ENCODE measurements at places on chromosomes 2 and 18. TPM values are rescaled to one million over a fixed set of nuclear protein-coding genes. Genes with fewer than 3 reads are reported as not detected.
A peak's percentile ranks its signal among the peaks of the same experiment; 100 is the strongest.

DNA sequence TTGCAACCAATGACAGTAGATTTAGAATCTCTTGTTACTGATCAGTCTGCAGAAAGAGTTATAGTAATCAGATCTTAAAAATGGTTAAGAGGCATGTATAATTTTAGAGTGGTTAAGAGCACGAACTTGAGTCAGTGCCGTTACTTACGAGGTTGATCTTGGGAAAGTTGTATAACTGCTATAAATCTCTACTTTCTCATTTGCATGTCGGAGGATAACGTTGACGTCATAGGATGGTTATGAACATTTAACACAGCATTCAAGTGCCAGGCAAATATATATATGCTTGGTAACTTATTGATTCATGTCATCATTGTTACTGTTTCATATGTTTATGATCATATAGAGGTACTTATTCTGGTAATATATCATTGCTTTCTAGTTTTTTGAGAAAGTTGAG is 146.2 kb downstream of the ARHGAP28 start:
- H3K4me3 ChIP-seq = no peak overlapping the region
- DNase-seq = no peak
- H3K27me3 ChIP-seq = no peaks in the 10 kb centered on the region

DNA sequence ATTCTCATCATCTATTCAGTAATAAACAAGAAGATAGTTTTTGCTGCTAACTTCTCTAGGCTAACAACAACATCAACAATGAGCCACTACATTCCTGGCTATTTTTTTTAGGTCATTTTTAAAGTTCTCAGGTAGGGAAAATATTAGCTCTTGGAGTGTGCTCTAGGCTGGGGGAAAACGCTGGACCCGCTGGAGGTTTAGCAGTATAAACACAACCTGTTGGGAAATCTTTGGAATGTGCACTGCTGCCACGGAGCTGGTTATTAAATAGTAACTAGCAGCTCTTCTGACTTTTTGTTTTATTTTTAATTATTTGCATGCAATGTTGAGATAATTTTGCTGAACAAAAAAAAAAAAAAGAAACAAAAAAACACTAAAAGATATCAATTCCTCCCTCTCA is 892.1 kb upstream of the ACVR2A start:
- no peak overlapping the region for H3K4me3 ChIP-seq
- H3K27me3 ChIP-seq = no peaks in the 10 kb centered on the region
- no peak overlapping the region for H3K27ac ChIP-seq
- no peak for DNase-seq
- H3K4me1 ChIP-seq = no peaks in the 10 kb centered on the region

Gene FAP
- total RNA-seq = 1.3 TPM

DNA sequence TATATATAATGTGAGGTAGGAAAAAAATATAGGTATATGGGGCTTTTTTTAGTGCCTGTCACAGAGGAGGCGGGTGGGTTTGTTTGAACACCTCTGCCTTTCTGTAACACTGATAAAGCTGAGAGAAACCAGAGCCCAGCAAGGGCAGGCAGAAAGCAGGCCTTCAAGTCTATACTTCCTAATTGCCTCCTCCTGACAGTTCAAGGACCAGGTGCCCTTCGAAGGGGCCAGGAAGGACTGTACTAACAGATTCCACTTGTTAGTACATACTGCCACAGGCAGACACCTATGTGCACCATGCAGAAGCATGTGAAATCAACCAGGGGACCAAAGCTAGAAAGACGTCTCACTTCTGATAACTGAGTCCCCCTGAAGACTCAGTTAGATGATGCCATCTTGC is 13.8 kb downstream of the SLC1A4 start:
- no peak for DNase-seq
- H3K27me3 ChIP-seq = no peaks in the 10 kb centered on the region
- H3K27ac ChIP-seq = no peak overlapping the region
- H3K4me1 ChIP-seq = peaks cover 9% of the 10 kb centered on the region
- no peak overlapping the region for H3K4me3 ChIP-seq

- no peak overlapping the region for H3K27ac ChIP-seq
- H3K27me3 ChIP-seq = no peaks in the 10 kb centered on the region
- no peak for DNase-seq
- H3K36me3 ChIP-seq = no peaks in the 10 kb centered on the region
- peaks cover 44% of the 10 kb centered on the region for H3K4me1 ChIP-seq
- H3K4me3 ChIP-seq = no peak overlapping the region
These were observed 47.7 kb upstream of the EHBP1 start for GRCh38 chr2:62657783-62658182.

DNA sequence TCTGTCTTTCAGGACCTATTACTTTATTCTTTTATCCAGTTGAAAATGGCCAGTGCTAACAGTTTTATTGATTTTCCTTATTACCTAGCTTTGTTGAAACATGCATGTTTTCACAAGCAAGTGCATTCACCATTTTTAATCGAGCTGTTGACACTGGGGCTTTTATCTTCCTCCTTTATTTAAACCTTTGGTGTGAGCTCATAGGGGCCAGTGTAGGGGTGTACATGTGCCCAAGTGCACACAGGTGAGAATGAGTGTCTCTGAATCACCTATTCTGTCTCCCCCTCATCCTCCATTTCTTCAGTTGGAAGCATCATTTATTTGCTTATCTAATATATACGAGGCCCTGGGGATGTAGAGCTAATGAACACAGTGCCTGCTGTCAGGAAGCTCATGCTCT is 199.1 kb downstream of the PRKCE start:
- H3K27me3 ChIP-seq = no peaks in the 10 kb centered on the region
- H3K36me3 ChIP-seq = no peaks in the 10 kb centered on the region
- H3K4me1 ChIP-seq = peaks cover 18% of the 10 kb centered on the region
- H3K27ac ChIP-seq = no peak overlapping the region
- H3K4me3 ChIP-seq = no peak overlapping the region

DNA sequence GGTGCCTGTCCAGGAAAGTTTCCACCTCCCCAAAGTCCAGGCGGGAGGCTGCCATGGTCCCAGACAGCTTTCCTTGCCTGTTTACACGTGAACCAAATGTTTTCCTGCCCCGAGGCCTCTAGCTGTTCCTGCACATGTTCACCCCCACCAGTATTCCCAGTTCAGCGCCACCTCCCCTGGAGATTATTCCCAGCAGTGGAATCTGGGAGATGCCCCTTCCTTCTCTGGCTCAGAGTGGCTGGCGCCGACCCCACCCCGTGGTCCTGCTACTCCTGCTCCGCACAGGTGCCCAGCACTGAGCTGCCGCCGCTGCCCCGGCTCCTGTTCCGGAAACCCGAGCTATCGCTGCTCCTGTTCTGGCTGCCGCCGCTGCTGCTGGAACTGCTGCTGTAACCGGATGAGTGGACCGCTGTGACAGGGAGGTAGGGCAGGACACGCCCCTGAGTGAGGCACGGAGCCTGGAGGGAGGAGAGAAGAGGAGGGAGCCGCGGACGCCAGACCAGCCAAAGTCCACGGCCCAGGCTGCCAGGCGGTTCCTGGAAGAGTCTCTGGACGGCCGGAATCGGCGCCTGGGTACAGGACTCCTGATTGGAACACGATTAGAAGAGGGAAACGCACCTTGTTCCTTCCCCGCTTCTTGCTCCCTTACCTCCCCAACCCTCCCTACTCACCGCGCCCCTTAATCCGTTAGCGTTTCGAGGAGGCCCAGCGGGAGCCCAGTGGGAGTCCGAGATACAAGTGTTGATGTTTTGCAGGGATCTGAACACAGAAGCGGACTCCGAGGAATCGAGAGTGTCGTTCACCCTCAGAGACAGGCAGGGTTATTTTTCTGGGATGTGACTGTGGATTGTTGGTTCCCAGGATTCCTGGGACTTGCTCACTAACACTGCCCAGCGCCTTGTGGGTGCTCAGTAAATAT is at the start of gene PDE11A:
Gene PDE11A (minus strand): TSS at position 395 of the 919 bp plus-strand sequence. CDS start 340 bp downstream, at position 55.
- H3K36me3 ChIP-seq = no peaks in the 10 kb centered on the region
- H3K4me3 ChIP-seq = peak within 1 kb of the TSS; percentile 19
- H3K27ac ChIP-seq = no peak within 1 kb of the TSS
- no peak for DNase-seq
- no peaks in the 10 kb centered on the region for H3K4me1 ChIP-seq

GRCh38 chr2:130388221-130388907 is 32.5 kb downstream of the PTPN18 start:
- H3K36me3 ChIP-seq = no peaks in the 10 kb centered on the region
- no peak for DNase-seq
- H3K27me3 ChIP-seq = no peaks in the 10 kb centered on the region
- H3K27ac ChIP-seq = peak overlapping the region; percentile 47

DNA sequence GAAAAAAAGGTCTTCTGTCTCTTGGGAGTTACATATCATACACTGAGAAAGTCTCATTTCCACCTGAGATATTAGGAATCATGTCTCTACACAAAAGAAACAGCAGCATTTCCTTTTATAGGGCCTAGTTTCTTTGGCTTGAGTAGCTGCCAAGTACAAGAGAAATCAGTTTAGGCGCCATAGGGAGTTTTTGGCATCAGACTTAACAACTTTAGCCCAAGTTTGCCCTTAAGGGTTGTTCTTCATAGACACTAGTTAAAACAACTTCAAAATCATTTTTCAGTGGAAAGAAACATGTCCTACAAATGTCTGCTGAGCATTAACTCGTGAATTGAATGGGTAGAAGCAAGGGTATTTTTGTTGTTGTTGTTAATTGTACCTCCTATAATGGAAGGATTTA is 587.0 kb upstream of the DSEL start:
- H3K27ac ChIP-seq = no peak overlapping the region
- H3K27me3 ChIP-seq = no peaks in the 10 kb centered on the region
- no peaks in the 10 kb centered on the region for H3K36me3 ChIP-seq
- DNase-seq = no peak

Gene UGT1A10
- 45.0 TPM for total RNA-seq

Gene FAM228A
- total RNA-seq = 0.19 TPM

DNA sequence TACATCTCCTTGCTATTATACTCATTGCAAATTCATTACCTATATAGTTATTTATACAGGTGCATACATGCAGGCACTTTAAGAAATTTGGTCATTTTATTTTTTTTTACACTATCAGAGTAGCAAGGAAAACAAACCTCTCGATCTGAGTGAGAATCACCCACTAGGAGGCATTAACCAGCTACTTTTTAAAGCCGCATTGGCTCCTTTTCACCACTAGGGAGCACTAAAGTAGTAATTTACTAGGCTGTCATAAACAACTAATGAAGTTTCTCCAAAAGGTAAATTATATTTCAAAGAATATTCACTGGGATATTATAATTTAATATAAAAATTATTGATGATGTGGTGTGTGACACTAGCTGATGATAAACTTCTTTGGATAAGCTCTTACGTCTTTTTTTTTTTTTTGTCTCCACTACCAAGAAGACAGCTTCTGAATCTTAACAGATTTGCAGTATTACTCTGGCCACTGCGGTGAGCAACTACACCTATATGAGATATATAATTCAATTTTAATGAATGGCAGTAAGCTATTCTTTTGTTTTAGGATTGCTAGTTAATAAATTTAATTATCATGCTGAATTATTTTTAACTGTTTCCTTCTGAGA is 101.9 kb downstream of the NOL4 start:
- no peak for DNase-seq
- no peaks in the 10 kb centered on the region for H3K4me1 ChIP-seq

Gene CAPN14
- total RNA-seq = 124 TPM

- no peak overlapping the region for H3K27ac ChIP-seq
- H3K4me1 ChIP-seq = peaks cover 36% of the 10 kb centered on the region
- peaks cover 73% of the 10 kb centered on the region for H3K27me3 ChIP-seq
- no peak for DNase-seq
These were observed 1.1 kb upstream of the LIPG start for GRCh38 chr18:49560624-49561288.

Gene PID1
- 1.0 TPM for total RNA-seq

Gene CYP20A1
- 18.6 TPM for total RNA-seq

Gene HPCAL1
- total RNA-seq = 15.5 TPM

DNA sequence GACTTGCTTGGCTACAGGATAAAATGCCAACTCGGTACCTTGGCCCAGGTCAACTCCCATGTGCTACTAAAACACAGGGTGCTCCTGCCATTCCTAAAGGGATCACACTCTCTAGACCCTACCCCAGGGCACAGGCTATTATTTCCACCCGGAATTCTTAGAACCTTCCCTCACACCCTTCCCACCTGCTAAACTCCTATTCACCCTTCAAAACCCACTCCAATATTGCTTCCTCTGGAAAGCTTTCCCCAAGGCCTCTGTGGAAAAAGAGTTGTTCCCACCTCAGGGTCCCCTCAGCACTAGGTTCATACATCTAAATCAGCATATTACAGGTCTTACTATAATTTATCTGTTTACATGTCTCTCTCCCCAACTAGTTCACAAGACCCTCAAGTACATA is 75.0 kb upstream of the TANC1 start:
- H3K4me3 ChIP-seq = no peak overlapping the region
- peak overlapping the region; percentile 61 for H3K27ac ChIP-seq
- no peaks in the 10 kb centered on the region for H3K36me3 ChIP-seq
- no peak for DNase-seq
- H3K4me1 ChIP-seq = peaks cover 49% of the 10 kb centered on the region

DNA sequence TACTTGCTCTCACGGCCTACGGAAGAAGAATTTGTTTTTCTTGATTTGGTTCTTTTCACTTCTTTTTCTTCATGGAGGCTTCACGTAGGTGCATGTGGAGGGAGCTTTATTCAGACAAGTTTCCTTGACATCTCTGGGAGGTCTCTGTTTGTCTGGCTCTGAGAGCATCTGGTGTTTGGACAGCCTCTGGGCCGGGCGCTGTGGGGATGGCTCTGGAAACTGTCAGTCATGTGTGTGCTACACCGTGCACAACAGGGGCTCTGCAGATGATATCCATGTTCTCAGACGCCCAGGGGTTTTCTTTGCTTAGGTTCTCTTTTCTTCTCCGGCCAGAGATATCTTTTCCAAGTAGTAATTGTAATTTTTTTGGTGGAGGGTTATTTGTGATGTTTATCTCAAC is 130.7 kb downstream of the SH3RF3 start:
- H3K4me1 ChIP-seq = peaks cover 55% of the 10 kb centered on the region
- no peaks in the 10 kb centered on the region for H3K27me3 ChIP-seq
- H3K36me3 ChIP-seq = no peaks in the 10 kb centered on the region
- no peak for DNase-seq

DNA sequence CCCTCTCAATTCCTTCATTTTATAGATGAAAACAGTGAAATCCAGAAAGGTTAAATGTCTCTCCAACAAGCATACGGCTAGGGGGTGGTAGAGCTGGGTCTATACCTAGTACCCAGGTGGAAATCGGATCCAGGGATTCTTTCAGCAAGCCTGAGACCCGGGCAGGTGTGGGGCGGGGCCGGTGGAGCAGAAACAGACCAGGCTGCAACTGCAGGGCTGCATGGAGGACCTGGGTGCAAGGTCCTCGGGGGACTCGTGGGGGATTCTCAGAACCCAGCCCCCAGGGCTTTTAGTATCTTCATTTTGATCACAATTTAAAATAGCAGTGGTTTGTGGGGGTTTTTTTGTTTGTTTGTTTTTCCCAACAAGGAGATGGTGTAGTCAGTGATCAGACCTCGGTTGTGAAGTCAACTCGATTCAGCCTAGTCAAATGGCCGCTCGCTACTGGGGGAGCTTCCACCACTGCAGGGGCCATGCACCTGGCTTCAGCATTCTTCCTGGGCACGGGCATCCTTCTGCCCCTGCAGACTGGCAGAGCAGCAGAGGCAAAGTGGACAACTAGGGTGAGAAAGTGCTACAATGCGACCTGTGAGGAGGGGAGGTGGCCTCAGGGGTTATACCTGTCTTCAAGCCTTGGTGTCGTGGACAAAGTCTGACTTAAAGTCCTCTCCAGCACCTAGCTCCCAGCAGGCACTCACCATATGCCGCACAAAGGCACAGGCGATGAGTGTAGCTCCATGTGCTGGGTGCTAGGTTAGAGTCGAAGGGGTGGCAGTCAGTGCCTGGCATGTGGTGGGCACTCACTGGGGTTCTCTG is 46.3 kb downstream of the GORASP2 start:
- H3K4me3 ChIP-seq = no peak overlapping the region
- peaks cover 21% of the 10 kb centered on the region for H3K4me1 ChIP-seq
- no peak overlapping the region for H3K27ac ChIP-seq
- no peaks in the 10 kb centered on the region for H3K27me3 ChIP-seq

All from esophagus squamous epithelium (tissue), 5 donors.